ENCODE measurements at places on chromosomes 7 and 10.

DNA sequence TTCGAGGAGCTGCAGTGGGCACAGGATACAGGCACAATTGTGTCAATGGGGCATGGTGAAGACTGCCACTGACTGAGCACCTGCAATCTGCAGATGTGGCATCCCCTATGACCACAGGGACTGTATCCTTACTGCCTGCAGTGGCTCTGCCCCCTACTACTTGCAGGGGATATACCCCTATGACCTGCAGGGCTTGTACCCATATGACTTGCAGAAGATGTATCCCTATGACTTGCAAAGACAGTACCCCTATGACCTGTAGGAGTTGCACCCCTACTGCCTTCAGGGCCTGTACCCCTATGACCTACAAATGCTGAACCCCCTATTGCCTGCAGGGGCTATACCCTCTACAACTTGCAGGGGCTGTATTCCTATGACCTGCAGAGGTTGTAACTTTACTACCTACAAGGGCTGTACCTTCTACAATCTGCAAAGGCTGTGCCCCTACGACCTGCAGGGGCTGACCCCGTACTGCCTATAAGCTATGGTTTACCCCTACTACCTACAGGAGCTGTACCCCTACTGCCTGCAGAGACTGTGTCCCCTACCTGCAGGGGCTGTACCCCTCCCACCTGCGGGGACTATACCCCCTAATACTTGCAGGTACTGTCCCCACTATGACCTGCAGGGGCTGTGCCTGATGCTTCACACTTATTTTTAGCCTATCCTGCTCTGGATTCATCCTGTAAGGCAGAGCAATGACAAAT lies 65.9 kb upstream of the ADAM12 start:
- DNase-seq: no peak

DNA sequence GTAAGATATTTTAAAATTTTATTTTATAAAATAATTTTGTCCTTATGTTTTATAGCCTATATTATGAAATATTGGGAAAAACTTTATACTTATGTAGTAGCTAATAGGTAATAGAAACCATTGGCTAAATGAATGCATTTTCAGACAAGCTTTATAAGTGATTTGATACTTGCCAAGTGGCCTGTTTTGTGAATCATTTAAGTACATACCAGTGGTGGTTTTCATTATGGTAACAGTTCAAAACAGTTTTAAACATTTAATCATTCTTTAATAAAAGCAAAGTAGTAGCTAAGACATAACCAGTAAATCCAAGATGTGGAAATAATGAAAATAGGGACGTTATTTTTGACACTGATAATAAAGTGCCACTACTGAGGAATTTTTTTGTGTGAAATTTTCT lies 182.2 kb downstream of the PHF14 start:
- DNase-seq: peak; percentile 30

DNA sequence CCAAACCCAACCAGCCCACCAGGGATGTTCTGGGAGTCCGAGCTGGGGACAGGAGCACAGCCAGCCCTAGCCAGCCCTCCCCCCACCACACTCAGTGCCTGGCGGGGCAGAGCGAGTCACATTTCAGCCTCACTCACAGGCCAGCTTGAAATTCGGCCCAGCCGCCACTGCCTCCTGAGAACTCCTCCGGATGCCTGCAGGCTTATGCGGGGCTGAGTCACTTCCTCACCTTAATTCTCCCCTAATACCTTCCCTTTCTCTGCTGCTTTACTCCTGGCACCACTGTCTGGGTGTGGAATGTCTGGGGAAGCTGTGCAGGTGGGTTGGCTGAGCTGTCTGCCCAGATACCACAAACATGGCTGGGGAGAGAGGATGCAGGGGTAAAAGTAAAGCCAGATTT lies 22.6 kb upstream of the DLG5 start:
- peak; percentile 72 for DNase-seq

DNA sequence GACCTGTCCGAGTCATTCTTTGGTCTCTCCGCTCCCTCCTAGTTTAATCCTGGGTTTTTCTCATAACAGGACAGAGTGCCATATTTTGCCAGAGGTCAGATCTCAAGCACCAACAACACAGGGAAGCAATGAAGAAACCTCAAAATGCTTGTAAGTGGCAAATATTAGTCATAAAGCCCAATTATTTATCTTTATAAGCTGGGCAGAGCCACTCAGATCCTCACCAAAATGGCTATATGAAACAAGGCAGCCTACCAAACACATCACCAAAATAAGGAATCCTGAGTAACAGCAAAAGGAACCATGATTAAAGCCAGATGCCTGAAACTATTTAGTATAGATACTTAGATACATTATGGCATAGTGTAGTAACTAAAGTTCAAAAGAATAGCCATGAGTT lies 4.7 kb downstream of the ECD start:
- peak; percentile 49 for DNase-seq

GRCh38 chr10:22477334-22478287 lies 132.3 kb downstream of the SPAG6 start:
- DNase-seq: no peak

DNA sequence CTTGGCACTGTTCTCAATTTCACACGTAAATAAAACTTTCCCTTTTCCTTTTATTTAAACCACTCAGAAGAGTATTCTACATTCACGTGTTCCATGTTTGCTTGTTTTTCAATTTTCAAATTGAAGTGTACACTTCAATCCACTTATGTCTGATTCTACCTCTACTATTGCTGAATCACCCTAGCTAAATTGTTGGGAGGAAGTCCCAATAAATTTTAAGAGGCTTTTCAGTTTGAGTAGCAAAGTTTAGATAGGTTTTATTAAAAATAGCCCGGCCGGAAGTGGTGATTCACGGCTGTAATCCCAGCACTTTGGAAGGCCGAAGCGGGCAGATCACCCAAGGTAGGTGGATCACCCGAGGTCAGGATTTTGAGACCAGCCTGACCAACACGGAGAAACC lies 1414.7 kb upstream of the CELF2 start:
- DNase-seq: no peak

DNA sequence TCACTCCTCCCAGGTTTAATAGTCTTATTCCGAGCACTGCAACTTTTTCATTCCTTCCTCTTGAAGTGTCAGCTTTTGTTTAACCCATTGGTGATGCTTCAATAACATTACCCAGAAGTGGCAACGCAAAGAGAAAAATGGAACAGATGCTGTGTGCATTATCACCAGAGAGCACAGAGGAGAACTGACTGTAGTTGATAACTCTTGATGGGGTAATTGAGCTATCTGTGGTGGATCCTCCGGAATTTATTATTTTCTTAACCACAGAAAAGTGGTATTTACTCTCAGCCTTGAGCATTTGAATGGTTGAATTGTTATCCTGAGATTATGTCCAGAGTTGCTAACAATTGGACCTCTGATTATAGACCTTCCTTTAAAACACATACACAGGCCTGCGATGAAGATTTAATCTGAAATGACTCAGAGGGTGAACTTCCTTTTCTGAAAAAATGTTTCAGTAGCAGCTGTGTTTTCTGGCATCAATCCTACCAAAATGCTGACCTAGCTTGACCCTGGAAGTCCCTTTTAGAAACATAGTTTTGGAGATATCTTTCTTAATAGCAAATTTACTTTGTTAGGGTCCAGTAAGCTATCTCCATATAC lies 1584.4 kb upstream of the LRRTM3 start:
- no peak for DNase-seq

- no peak for DNase-seq
Observed at GRCh38 chr7:159025161-159025779, 119.4 kb downstream of the VIPR2 start.

DNA sequence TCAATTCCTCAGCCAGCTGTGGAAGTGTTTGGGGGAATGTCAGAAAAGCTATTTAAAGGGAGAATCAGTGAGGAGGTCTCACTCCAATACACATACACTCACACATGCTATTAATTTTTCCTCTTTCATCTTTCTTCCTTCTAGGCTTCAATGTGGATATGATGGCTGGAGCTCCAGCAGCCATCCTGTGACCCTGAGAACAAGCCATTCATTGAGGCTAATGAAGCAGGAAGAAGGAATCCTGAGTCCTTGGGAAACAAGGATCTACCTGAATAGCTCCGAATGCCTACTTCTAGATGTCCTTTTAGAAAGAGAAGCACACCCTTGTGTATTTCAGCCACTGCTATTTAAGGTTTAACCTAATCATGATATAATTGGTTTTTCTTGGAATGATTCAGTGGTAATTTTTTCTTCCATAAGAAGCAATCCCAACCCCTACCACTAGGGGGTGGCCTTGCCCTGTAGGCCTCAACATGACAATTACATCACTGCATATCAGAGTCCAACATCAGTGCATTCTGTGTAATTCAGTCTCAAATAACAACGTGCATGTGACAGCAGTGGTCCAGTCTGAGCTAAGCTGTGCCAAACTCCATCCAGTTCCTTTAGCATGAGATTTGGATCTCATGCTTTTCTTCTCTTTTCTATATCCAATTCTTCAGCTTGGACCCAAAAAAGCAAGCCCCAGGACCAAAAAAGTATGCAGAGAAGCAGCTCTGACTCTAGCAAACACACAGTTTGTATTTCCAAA lies 85.3 kb upstream of the ANKRD1 start:
- DNase-seq: peak; percentile 78

- no peak for DNase-seq
Observed at GRCh38 chr10:9052767-9053166, 998.3 kb downstream of the GATA3 start.

DNA sequence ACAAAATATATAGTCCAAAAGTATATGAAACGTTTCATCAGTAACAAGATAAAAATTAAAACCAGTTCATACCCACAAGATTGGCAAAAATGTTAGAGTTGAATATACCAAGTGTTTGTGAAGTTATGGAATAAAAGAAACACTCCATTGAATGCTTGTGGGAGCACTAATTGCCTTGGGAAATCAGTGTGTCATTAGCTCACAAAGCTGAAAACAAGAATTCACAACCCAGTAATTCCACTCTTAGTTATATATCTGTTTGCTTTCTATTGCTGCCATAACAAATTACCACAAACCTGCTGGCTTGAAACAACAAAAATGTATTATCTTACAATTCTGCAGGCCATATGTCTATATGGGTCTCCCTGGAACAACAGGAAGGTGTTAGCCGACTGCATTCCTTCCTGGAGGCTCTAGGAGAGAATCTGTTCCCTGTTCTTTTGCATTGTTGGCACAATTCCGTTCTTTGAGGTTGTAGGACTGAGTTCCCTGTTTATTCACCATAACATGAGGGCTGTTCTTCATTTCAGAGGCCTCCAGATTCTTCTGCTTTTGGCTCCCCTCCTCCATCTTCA lies 45.7 kb downstream of the SEM1 start:
- no peak for DNase-seq

- peak; percentile 91 for DNase-seq
Observed at GRCh38 chr10:98269435-98269912, 1.5 kb upstream of the LOXL4 start.

- peak; percentile 74 for DNase-seq
Observed at GRCh38 chr10:132684164-132684891, 101.6 kb downstream of the NKX6-2 start.

GRCh38 chr7:149161241-149161848 lies 14.1 kb downstream of the ZNF398 start:
- DNase-seq: peak; percentile 61

DNA sequence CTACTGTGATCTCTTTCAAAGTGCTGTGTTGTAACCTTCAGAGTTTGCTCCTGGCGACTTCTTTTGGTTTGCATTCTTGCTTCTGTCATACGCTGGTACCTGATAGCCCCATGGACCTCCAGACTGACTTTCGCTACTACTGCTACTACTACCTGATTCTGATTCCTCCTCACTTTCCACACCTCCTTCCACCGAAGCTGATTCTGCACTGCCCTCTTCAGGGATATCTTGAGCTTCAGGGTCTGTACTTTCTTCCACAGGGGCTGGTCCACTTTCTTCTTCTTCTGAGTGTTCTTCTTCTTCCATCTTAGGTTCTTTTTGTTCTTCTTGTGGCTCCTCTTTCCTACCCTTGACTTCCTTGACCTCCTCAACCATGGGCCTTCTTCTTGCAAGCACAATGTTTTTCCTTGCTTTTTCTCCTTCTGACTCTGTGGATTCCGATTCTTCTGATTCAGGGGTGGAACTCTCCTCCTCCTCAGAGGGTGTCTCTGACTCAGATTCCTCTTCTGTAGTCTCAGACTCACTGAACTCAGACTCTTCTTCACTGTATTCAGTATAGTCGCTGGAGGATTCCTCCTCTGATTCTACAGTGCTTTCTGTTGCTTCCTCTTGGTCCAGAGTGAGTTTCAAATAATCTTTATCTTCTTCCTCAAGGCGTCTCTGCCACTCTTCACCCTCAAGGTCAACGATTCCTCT lies 992.2 kb downstream of the PCDH15 start:
- DNase-seq: no peak

DNA sequence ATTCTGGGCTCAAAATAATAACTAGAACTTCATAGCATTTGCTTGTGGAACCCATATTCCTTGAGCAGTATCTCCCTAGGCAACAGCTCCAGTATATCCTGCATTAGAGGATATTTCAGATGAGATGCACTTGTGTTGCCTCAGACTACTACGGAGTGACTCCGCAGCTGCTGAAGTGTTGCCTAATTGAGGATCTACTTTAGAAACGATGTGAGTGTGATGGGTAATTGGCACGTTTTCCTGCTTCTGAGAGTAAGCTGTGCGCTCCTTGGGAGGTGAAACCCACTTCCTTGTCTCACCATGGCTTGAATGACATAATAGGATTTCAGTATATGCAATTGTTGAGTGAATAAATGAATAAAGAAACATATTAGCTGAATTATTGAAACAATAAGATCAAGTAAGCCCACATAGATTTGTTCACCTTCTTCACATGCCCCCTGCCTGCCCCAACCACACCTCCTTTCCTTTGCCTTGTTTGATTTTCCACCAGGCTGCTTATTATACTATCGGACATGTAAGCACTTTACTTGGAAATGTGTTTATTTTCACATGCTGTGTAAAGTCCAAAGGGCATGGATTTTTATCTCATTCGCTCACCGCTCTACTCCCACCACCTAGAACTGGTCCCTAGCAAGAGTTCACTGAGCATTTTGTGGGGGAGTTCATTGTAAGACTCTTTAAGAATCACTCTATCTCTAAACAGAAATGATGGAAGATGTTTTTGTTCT lies 303.8 kb downstream of the KCNMA1 start:
- no peak for DNase-seq

- DNase-seq: no peak
Observed at GRCh38 chr7:98879979-98880315, 1.6 kb downstream of the TRRAP start.

DNA sequence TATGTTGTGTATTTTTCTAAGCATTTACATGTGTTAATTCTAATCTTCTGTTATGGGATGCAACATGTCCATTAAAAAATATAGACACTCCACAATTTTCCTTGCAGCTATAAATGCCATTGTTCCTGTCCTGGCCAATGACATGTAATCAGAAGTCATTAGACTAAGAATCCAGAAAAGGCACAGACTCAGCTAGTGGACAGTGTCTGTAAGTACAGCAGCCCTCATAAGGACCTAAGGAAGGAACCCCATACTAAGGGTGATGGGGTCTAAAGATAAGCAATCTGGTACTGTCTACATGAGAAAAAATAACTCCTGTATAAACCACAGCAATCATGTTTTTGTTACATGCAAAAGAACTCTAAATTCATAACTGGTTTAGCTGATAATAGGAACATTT lies 115.9 kb downstream of the GPR85 start:
- DNase-seq: no peak

DNA sequence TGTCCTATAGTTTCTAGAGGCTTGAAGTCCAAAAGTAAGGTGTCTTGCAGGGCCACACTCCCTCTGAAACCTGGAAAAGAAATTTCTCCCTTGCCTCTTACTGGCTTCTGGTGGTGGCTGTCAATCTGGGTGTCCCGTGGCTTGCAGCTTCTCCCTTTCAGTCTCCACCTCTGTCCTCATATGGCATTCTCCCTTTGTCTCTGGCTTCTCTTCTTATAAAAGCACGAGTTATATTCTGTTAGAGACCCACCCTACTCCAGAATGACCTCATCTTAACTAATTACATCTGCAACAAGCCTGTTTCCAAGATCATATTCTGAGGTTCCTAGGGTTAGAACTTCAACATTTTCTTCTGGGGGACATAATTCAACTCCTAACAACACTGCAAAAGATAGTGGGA lies 3.4 kb upstream of the GLI3 start:
- DNase-seq: no peak

Data from EH (cell line).